ENCODE measurements at places on chromosomes 12 and 14.

GRCh38 chr12:95997911-95998510, 1.9 kb upstream of the HAL start:
- DNase-seq: no peak

- no peak for DNase-seq
Observed at GRCh38 chr14:104116756-104117340, 21.5 kb upstream of the KIF26A start.

GRCh38 chr12:124601706-124602105, 34.3 kb upstream of the NCOR2 start:
- no peak for DNase-seq

DNA sequence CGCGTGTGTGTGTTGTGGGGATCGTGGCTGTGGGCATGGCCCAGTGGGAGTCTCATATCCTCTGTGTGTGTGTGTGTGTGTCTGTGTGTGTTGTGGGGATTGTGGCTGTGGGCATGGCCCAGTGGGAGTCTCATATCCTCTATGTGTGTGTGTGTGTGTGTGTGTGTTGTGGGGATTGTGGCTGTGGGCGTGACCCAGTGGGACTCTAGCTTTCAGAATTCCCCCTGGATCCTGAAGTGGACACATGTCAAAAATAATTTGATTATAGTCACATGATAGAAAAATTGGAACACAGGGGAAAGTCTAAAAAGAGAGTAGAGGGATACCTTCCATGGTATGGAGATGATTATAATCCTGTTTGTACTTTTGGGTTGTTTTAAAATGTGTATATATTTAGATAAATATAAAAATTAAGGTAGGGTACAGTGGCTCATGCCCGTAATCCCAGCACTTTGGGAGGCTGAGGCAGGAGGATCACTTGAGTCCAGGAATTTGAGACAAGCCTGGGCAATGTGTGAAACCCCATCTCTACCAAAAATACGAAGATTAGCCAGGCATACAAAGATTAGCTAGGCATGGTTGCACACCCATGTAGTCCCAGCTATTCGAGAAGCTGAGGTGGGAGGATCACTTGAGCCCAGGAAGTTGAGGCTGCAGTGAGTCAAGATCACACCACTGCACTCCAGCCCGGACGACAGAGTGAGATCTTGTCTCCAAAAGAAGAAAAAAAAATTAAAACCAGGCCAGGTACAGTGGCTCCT, 11.0 kb downstream of the PAPLN start:
- no peak for DNase-seq

GRCh38 chr14:41397926-41398325, 208.8 kb upstream of the LRFN5 start:
- no peak for DNase-seq

DNA sequence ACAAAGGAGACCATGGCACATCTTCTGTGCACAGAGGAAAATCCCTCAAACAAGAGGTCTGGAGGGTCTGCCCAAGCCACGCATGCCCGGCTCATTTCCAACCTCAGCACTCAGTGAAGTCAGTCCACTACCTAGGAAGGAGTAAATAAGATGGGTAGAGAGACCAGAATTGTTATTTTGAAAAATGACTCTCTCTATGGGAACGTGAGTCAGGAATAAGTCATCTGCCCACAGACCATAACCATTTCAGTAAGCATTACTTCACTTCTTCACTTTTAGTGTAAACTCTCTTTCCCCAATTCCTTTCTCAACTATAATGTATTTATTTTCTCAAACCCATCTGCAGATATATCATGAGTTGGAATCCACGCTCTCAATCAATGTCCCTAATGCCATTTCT, 1039.9 kb upstream of the USP15 start:
- no peak for DNase-seq

- DNase-seq: no peak
Observed at GRCh38 chr14:38248321-38249028, 7.4 kb downstream of the CLEC14A start.

Data from activated T-helper 2 cell treated with anti-CD3 and anti-CD28 coated beads, Interferon-gamma antibody, Interleukin-2, Interleukin-4, amounts not matched to agents 10 μg/mL and 5 μg/mL and 100 μg/mL, durations not matched to agents 14 hours and 24 hours and 36 hours (primary cell).